Jurkat, Clone E6-1 (cell line): ENCODE measurements at places on chromosomes 4 and X.
A peak's percentile ranks its signal among the peaks of the same experiment; 100 is the strongest.

GRCh38 chrX:13506574-13506973, 62.8 kb upstream of the EGFL6 start:
- peak; percentile 42 for DNase-seq

- no peak for DNase-seq
These were observed 2.3 kb downstream of the MPP1 start for GRCh38 chrX:154802947-154803346.

GRCh38 chr4:66465111-66465510, 794.8 kb upstream of the EPHA5 start:
- no peak for DNase-seq

- no peak for DNase-seq
These were observed 69.8 kb upstream of the BMP2K start for GRCh38 chr4:78706302-78706701.

- DNase-seq = no peak
These were observed 36.6 kb downstream of the IRF2 start for GRCh38 chr4:184437565-184438265.

DNA sequence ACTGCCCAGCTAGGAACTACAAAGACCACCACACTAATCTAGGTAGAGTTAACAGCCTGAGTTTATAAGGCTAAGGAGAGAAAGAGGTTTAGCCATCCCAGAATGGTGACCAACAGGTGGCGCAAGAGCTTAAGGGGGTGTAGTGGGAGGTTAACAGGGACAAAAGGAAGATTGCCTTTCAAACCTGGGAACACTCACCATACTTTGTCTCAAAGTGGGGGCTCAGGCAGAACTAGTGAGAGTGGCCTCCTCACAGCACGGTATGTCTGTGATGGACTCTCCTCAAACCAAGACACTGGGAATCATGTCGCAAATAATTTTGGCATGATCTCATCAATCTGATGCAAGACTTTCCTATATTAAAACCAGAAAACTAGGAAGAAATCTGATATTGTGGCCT, 23.4 kb downstream of the CCNI start:
- no peak for DNase-seq

DNA sequence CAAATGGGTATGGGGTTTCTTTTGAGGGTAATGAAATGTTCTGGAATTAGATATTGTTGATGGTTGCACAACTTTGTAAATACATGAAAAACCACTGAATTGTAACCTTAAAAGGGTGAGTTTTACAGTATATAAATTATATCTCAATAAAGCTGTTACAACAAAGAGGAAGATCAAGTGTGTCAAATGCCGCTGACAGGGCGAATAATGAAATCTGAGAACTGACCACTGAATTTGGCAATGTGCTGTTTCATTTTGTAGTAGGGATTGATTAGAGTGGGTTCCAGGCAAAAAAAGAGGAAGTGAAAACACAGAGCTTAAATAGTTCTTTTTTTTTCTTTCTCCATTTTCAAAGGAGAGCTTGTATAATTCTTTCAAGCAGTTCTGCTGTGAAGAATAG, 161.1 kb upstream of the NAP1L5 start:
- DNase-seq = no peak

DNA sequence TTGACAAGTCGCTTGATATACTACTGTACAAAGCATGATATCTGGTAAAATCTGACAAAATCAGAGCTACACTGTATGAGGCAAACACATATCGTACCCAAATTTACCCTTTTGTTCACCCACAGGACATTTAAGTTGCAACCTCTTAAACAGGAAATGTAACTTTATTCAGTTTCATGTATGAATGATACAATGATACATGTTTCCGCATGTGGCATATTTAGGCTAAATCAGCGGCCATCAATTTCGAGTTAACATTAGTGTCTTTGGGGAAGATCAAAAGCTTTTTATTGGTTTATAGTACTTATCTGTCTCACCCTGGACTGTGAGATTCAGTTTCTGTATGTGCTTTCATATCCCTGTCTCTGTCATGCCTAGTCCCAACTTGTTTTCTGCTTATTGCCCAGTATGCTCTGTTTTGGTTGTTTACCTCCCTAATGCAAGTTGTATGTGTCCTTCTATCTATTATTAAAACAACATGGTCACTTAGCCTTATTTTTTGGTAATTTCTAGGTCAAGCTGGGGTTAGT, 97.3 kb upstream of the HPRT1 start:
- no peak for DNase-seq

GRCh38 chr4:16627999-16628398, 270.4 kb downstream of the LDB2 start:
- DNase-seq = no peak

DNA sequence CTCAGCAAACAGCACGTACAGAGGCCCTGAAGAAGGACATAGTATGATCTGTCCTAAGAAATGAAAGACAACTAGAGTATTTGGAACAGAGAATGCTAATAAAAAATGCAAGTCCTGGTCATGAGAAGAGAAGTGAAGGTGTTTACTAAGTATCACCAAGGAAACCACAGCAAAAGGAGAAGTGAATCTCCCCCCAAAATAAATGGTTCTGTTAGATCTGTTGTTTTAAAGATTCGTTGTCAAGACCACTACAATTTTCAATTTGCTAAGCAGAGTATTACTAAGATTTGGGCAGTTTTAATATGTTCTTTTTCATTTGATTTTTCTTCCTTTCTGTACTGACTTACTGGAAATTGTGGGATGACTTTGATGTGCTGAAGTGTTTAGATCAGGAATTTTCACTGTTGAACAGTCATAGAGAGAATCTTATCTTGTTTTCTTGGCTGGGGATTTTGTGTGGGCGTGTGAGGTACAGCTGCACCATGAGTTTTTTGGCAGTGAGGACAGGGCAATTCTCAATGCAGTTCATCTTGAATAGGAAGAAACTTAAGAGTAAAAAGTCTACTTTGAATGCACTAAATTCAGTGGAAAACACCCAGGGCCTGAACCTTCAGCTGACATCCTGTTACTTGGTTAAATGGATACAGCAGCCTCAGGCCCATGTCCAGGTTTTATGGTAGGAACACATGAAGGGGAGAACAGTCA, 132.2 kb downstream of the STIM2 start:
- DNase-seq = no peak

GRCh38 chr4:8307121-8307520, 37.6 kb downstream of the HTRA3 start:
- no peak for DNase-seq

DNA sequence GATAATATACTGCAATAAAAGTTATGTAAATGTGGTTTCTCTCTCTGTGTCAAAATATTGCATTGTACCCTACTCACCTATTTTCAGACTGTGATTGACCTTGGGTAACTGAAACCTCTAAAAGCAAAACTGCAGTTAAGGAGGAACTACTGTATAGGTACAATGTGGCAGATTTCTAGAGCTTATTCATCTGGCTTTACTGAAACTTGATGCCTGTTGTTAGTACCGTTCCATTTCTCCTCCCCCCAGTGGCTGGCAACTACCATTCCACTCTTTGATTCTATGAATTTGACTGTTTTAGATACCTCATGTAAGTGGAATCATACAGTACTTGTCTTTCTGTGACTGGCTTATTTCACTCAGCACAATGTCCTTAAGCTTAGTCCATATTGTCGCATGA, 61.9 kb downstream of the HOPX start:
- DNase-seq = peak; percentile 5

DNA sequence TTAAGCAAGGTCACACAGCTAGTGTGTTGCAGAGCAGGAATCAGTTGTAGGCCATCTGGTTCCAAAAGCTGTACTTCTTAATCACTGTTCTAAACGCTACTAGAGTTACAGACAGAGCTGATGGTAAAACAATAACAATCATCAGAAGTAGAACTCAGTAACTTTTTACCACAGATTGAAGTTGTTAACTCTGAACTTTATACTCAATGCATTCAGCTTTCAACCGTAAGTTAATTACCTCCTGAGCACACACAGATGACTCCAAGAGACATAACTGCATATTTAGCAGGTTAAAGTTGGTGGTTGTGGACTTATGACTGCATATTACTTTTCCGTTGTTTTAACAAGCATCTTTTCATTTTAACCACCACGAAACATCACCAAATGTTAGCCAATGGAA, 127.3 kb downstream of the PRSS12 start:
- DNase-seq = no peak

DNA sequence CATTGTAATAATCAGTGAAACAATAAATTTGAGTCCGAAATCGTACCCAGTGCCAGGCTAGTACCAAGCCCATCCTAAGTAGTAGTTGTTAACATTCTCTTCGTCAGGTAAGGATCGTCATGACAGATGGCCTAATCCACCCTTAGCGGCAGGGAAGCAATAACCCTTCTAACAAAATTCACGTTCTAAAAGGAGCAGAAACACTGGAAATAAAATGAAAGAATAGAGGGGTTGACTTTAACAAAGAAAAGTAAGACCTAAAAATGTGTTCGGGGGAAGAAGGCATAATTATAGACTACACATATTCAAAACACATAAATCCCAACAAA, 142.7 kb downstream of the CPEB2 start:
- DNase-seq = no peak

GRCh38 chr4:8577972-8578371, 2.2 kb upstream of the GPR78 start:
- DNase-seq = no peak

GRCh38 chr4:183200453-183200852, 101.4 kb downstream of the WWC2 start:
- DNase-seq = no peak

DNA sequence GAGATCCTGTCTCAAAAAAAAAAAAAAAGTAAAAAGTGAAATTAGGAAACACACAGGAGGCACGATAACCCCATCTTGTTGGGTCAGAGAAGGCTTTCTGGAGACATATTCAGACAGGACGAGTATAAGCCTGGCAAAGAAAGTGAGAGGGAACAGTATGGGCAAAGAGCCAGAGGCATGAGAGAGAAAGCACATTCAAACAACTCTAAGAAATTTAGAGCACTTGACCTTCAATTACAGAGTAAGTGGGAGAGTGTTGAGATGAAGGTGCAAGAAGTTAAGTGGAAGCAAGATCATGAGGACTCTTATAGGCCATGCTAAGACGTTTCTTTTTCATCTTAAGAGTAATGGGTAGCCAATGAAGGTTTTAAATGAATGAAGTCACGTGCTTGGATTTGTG, 70.4 kb downstream of the ELOVL6 start:
- DNase-seq = no peak

DNA sequence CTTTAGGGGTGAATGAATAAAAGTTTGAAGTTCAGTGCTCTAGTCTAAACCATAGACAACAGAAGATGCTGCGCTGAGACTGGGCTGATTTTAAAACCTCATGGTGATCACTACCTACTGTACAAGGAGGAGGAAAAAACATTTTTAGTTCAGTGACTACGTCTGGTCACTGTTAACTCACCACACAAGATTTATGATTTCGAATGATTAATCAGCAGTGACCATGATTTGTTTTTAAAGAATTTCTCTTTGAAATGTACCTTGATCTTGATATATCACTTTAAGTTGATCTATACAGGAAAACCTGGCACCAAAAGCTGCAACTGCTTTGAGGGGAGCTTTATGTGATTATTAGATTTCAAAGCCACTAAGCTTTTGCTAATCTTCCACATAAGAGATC, 286.3 kb downstream of the PDGFC start:
- DNase-seq = no peak

DNA sequence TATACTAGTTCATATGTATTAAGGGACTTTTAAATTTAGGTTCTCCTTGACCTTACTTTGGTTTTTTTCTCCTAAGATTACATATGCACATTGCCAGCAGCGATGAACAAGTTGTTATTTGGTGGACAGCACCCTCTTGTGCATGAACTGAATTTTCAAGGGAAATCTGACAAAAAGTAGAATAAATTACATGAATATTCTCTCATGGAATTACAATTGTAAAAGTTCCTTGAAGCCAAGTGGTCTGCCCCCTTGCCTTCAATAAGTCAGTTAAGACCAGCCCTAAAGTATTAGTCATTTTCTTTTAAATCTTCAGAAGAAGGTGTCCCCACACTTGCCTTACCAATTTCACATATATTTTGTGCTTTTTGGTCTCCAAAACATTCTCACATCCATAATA, 30.7 kb upstream of the SMARCA5 start:
- peak; percentile 5 for DNase-seq

GRCh38 chr4:145876531-145877180, 62.0 kb downstream of the ZNF827 start:
- DNase-seq = no peak

DNA sequence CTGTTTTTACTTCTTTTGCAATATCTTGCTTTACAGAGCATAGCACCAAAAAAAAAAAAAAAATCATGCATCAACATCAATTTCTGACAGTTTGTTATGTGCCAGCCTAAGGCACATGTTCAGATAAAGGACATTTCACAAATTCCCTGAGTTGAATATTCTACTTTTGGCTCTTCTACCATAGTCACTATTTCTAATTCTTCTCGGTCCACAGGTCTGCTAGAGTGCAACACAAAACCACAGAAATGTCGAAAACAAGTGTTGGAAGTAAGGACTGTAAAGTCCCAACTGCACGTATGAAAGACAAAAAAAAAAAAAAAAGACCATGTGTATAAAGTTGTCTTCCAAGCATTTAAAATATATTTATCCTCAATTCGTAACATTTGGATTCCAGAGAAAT, 494.2 kb upstream of the INTU start:
- DNase-seq = no peak

DNA sequence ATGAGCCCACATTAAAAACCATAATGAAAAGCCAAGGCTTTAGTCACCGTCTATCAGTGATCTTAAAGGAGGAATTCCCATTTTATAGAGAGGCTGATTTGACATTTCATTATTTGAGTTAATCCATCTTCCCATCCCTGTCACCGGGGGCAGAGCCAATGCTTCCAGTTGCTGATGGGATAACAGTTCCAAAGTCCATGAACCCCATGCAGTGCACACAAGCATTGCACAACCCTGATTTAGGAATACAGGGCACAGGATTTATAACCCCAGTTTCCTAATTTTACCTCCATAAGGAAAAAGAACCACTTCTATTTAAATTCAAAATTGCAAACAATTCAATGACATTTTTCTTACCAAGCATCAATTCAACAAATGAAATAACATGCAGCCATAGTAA, 36.5 kb downstream of the MAOB start:
- no peak for DNase-seq

DNA sequence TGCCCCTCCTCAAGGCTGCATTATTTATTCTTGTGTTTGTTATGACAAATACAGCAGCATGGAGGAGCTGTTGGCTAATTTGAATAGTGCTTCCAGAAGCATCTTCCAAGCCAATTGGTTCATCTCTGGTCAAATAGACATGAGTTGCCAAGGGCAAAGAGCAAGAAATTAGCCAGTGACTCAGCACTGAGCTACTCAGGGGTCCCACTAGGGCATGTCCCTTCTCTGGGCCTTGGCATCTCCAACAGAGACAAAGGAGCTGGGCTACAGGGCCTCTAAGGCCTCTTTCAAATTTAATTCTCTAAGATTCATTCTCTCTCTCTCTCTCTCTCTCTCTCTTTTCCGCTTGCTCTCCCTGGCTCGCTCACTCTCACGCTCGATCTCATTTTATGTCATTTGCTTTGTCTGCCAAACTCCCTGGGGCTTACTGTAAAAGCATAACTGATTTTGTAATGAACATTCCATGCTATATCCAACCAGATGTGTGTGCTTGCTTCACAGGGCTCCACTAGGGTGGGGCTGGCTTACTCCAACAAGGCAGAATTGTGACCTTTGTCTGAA, 86.7 kb upstream of the MAGEA4 start:
- no peak for DNase-seq

- no peak for DNase-seq
These were observed 32.9 kb upstream of the GRID2 start for GRCh38 chr4:92270908-92271307.

- DNase-seq = no peak
These were observed 70.7 kb downstream of the REELD1 start for GRCh38 chr4:146285037-146285436.
